Activated CD4-positive, alpha-beta T cell treated with anti-CD3 and anti-CD28 coated beads, Interleukin-2, amount 10 ng/mL, durations not matched to agents 24 days and 14 days (primary cell): ENCODE measurements at places on chromosomes 2 and 18. TPM values are rescaled to one million over a fixed set of nuclear protein-coding genes. Genes with fewer than 3 reads are reported as not detected.

The ADCY3 gene
- 103 and 108 TPM in 2 replicates for total RNA-seq

The POMC gene
- total RNA-seq, result 6.9 and 7.2 TPM in 2 replicates

The GBX2 gene
- not detected in 2 replicates for total RNA-seq

The LNPK gene
- 46.3 and 47.8 TPM in 2 replicates for total RNA-seq

The NPPC gene
- total RNA-seq, result 0.76 and 2.2 TPM in 2 replicates

The SERPINB2 gene
- total RNA-seq, result not detected in 2 replicates

The SPC25 gene
- 22.5 and 22.8 TPM in 2 replicates for total RNA-seq

The SMAD7 gene
- total RNA-seq, result 21.8 and 22.4 TPM in 2 replicates

The STRADB gene
- total RNA-seq, result 18.5 and 20.1 TPM in 2 replicates

The SCYGR4 gene
- not detected in 2 replicates for total RNA-seq

The CYP26B1 gene
- total RNA-seq, result not detected in 2 replicates

The TAF1B gene
- total RNA-seq, result 21.9 and 22.7 TPM in 2 replicates

The ZNF532 gene
- total RNA-seq, result 0.79 and 1.0 TPM in 2 replicates

The KCNG2 gene
- total RNA-seq, result not detected in 2 replicates

The SMARCAL1 gene
- 27.4 and 29.0 TPM in 2 replicates for total RNA-seq

The MEX3C gene
- 57.4 and 62.6 TPM in 2 replicates for total RNA-seq

The GAL3ST2 gene
- 0.52 and 1.2 TPM in 2 replicates for total RNA-seq

The ADCYAP1 gene
- not detected in 2 replicates for total RNA-seq

The SERPINE2 gene
- total RNA-seq, result 23.2 and 23.9 TPM in 2 replicates

The GPR45 gene
- not detected in 2 replicates for total RNA-seq

The RESP18 gene
- total RNA-seq, result not detected in 2 replicates

The GPR39 gene
- not detected in 2 replicates for total RNA-seq

The SERPINB13 gene
- total RNA-seq, result not detected in 2 replicates

The B3GNT2 gene
- 30.4 and 30.9 TPM in 2 replicates for total RNA-seq

The SLC16A14 gene
- 4.0 and 5.1 TPM in 2 replicates for total RNA-seq

The CYS1 gene
- total RNA-seq, result 0.24 and 0.63 TPM in 2 replicates

The HNMT gene
- not detected in 2 replicates for total RNA-seq

The CSRNP3 gene
- total RNA-seq, result not detected in 2 replicates

The CD8B gene
- total RNA-seq, result 0.50 TPM in 1 of 2 replicates, not detected in the other

The NBEAL1 gene
- total RNA-seq, result 7.2 and 9.5 TPM in 2 replicates

The SGO2 gene
- total RNA-seq, result 25.7 and 27.2 TPM in 2 replicates

The SKA1 gene
- total RNA-seq, result 20.0 and 22.1 TPM in 2 replicates

The FAHD2B gene
- total RNA-seq, result 22.3 and 24.3 TPM in 2 replicates
